HuH-7 (cell line): ENCODE measurements at places on chromosomes 13 and 19.

GRCh38 chr13:29140277-29140676 lies 320.1 kb downstream of the MTUS2 start:
- DNase-seq, result no peak

DNA sequence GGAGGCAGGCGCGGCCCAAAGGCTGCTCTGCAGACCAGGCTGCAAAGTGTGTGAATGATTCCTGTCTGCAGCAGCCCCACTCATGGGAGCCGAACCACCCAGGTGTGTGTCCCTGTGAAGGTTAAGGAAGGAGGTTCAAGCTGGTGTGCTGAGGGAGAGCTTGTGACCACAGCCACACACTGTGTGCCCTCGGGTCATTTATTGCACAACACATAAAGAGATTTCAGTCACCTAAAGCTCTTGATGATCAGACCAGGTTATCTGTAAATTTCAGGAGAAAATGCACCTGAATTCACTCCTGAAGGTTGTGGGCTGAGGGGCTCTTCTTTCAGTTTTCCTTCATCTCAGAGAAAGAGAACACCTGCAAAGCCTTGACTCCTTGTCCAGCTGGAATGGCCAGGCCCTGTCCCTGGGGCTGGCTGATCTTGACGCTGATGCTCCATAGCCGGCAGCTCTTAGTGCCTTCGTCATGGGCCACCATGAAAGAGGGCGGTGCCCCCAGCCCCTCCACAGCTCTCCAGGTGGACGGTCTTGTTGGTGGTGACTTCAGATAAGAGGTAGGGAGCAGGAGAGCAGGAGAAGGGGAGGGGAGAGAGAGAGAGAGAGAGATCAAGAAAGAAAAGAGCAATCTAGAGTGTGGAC lies 110.8 kb upstream of the C1QTNF9B start:
- DNase-seq, result no peak

GRCh38 chr19:56670961-56671612 lies 470 bp downstream of the ZNF835 start:
- no peak for DNase-seq

DNA sequence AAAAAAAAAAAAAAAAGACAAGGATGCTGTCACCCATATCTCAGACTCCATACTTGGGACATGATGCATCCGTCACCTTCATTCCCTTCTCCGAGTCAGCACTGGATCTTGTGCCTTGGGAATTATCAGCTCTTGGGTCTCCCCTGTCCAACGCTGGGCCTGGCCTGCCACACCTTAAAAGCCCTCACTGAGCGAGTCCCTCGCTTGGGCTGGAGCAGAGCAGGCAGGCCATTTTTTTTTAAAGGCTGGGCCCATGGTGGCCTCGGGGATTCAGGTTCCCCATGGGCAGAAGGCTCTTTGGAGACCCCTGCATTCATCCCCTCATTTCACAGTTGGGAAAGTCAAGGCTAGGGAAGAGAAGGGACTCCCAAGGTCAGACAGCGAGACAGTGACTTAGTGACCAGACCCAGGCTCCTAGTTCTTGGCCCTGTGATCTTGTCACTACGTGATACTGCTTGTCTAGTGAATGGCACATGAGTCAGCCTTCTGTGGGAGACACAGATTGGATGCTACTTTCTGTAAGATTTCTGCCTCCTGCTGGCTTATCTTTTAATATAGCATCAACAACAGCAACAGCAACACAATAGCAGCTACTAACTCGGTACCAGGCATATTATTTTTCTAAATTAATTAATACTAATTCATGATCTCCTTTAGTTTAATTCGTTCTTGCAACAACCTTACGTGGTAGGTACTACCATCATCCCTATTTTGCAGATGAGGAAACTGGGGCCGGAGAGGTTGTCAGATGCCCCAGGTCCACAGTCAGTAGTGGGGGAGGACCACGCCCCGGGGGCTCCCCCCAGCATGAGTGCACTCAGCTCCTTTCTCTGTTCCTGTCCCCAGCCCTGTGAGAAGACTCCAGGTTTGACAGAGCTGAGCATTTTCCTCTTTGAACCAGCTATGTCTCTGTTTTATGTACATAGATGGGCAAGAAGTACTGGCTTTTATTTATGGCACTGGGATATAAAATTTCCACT lies 27.4 kb upstream of the ZNF536 start:
- no peak for DNase-seq
